GM23248 (cell line): ENCODE measurements at places on chromosomes 16 and 17.
A peak's percentile ranks its signal among the peaks of the same experiment; 100 is the strongest.

GRCh38 chr17:82030470-82031302 is 792 bp upstream of the RAC3 start:
- no peaks in the 10 kb centered on the region for H3K36me3 ChIP-seq
- DNase-seq, result peak; percentile 93
- H3K4me3 ChIP-seq, result peak overlapping the region; percentile 67
- no peak overlapping the region for H3K27ac ChIP-seq

DNA sequence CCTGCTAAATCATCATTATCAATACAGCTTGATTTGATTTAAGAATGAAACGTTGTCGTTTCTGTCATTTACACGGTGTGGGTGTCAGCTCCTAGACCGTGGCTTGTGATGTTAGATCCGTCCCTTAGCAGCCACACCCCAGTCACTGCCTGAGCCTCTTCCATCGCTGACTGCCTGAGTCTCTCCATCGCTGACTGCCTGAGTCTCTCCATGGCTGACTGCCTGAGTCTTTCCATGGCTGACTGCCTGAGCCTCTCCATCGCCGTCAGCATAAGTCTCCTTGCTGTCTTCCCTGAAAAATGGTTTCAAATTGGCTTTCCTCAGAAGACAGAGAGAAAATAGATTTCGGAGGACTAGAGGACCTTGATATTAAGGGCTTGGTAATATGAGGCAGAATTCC is 53.8 kb upstream of the CMIP start:
- no peak overlapping the region for H3K4me3 ChIP-seq
- H3K27ac ChIP-seq, result no peak overlapping the region
- H3K4me1 ChIP-seq, result no peaks in the 10 kb centered on the region
- DNase-seq, result no peak

DNA sequence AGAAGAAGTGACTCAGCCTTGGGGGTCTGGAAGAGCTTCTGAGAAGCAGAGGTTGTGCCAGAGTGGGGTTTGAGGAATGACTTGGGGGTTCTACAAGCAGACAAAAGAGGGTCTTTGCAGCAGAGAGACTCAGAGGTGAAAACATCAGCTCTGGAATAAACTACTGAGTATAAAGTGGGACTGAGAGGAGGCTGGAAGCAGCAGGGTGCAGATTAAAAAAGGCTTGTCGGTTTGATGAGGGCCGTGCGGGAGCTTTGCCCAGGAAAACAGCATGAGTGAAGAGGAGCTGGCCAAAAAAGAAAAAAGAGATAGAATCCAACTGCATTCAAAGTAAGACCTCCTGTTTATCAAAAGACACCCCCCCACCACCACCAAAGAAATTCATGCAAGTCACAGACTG is 13.1 kb upstream of the ACE start:
- no peak overlapping the region for H3K4me3 ChIP-seq
- no peak overlapping the region for H3K27ac ChIP-seq
- H3K4me1 ChIP-seq, result peaks cover 23% of the 10 kb centered on the region
- no peaks in the 10 kb centered on the region for H3K36me3 ChIP-seq

GRCh38 chr16:24758373-24758772 is 28.9 kb downstream of the TNRC6A start:
- H3K36me3 ChIP-seq, result peaks cover 19% of the 10 kb centered on the region; the same call in 1 of the 2 replicates
- peaks cover 12% of the 10 kb centered on the region; the same call in 1 of the 2 replicates for H3K4me1 ChIP-seq
- no peaks in the 10 kb centered on the region for H3K27me3 ChIP-seq
- H3K4me3 ChIP-seq, result no peak overlapping the region
- H3K27ac ChIP-seq, result no peak overlapping the region

DNA sequence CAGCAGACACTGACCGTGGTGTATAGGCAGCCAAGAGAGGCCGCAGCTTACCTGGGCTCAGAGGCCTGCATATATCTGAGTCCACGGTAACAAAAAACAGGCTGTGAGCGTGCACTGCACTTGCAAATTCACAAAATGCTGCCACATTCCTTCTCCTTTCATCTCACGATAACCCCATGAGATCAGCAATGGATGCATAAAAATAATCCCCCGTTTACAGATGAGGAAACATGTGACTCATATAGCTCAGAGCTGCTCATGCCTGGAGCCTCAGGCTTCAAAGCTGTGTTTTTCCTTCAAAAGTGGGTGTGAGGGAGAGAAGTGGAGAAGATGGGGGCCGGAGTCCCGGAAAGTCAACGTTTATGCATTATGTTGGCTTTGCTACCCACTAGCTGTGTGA is 118.3 kb upstream of the FOXF1 start:
- peak; percentile 84 for DNase-seq
- H3K4me3 ChIP-seq, result no peak overlapping the region
- no peaks in the 10 kb centered on the region for H3K36me3 ChIP-seq
- peaks cover 48% of the 10 kb centered on the region for H3K4me1 ChIP-seq
- peak overlapping the region; percentile 32 for H3K27ac ChIP-seq
